AG09309 (cell line): ENCODE measurements at places on chromosomes 16 and 17.
A peak's percentile ranks its signal among the peaks of the same experiment; 100 is the strongest.

- DNase-seq: no peak
These were observed 24.3 kb downstream of the USP43 start for GRCh38 chr17:9669551-9670008.

DNA sequence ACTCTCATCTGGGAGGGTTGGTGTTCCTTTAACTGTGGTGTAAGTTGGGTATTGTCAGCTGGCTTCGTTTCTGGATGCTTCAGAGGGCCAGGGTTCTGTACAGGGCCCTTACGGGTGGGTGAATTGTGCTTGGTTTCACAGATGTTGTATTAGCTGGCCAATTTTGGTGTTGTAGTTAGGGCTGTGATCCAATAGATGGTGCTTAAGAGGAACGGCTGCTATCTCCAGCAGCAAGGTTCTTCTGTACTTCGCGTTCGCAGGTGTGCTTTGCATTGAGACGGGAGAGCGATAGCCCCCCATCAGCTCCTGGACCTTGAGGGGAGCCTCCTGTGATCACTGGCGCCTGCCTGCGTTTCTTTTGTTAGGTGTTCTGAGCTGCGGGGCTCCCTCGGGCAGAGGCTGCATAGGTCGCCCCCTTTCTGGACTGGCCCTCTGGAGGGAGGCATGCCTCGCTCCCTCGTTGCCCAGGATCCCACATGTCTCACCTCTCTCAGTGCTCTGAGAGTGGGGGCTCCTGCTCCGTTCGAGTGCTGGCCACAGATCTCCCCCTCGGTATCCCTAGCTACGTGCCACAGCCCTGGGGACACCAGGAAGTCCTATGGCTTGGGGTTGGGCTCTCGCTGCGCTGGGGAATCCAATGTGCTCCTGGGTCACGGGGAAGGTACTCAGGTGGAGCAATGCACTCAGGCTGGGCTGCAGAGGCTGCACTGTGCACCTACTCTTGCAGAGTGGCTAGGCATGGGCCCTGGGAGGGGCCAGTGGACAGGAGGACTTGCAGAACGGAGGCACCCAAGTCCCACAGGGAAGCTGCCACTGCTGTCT lies 837 bp upstream of the PRDM7 start:
- no peak for DNase-seq

- DNase-seq: no peak
These were observed 394 bp upstream of the CPD start for GRCh38 chr17:30378241-30378824.

DNA sequence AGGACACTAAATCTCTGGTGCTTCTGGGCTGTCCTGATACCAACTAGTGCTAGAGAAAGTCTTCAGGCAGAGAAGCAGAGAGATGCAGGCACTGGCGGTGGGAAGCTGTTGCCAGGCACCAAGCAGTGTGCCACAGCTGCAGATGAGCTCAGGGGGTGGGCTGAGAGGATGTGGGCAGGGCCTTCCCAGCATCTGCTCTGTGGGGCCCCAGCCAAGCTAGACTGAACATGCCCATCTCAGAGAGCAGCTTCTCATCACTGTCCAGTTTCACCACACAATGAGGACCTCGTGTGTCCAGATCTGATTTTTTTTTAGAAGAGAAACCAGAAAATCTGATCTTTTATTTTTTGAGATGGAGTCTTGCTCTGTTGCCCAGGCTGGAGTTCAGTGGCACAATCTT lies 17.1 kb downstream of the PSKH1 start:
- peak; percentile 31 for DNase-seq

GRCh38 chr17:81419319-81419885 lies 24.1 kb downstream of the BAHCC1 start:
- DNase-seq: peak; percentile 86

DNA sequence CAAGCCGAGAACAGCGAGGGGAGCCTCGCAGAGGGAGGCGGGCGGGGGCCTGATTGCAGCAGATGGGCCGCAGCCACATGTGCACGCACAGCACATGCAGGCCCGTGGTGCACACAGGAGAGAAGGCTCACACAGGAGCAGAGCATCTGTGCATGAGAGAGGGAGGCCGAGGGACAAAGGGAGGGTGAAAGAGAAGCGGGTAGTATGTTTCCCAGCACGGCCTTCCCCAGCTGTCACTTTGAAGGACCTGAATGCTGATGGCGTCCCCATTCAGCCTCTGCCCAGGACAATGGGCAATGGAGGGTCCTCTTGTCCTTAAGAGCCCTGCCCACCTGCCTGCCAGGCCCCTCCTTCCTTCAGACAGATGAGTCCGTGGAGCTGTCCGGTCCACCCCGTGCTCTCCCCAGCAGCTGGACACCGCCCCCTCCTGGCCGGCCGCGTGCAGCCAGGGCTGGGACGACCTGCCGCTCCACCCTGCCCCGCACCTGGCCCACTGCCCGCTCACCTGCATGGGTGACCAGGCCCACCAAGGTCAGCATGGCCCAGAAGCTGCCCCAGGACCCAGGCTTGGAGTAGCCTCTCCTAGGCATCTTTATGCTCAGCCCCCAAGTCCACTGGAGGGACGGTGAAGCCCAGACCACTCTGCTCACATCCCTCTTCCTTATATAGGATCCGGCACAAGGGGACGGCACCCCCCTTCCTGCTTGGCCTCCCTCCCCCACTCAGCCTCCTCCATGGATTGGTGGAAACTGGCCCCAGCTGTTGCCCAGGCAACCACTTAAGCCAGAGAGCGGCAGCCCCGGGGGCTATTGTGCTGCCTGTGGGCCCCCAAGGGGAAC lies at the start of gene BTBD17:
TSS of gene BTBD17 (minus strand) at position 639 of the 839 bp plus-strand sequence. CDS start at position 590, 49 bp downstream.
- DNase-seq: no peak

DNA sequence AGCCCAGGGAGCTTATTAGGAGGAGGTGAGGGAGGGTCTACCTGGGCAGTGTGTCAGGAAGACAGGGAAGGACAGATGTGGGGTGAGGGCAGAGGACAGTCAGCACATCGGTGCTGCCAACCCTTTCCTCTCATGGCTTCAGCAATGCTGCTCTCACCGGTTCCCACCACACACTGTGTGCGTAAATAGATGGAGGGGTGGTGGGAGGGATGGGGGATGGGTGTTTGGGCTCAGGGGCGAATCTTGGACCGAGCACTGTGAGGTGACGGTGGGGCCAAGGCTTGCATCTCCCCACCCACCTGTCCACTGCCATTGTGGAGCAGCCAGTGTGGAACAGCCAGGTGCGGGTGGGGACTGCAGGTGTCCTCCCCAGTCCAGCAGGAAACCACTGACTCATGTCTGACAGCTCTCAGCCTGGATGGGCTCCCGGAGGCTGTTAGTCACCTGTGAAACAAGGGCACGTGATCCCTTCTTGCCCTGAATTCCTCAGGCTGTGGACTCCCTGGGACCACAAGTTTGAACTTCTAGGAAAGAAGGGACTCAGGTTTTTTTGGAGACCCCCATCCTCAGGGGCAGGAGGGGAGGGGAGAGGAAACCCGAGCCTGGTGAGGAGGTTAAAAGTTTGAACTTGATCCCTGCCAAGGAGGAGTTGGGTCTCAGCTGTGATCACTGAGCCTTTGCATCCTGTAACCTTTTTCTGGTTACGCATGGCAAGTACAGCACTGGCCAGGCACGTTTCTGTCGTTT lies 42.7 kb upstream of the SMPD3 start:
- DNase-seq: peak; percentile 16

DNA sequence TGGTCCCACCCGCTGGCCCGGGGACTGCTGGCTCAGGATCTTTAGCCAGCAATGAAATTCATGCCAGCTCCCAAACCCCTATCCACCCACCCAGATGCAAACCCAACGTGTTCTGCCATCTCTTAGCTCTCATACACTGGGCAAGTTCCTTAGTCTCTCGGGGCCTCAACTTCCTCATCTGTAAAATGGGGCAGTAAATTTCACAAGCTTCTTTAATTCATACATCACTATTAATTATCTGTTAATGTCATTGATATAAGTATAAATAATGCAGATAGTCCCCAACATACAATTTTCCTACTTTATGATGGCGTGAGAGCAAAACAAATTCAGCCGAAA lies 398.7 kb downstream of the SOX9 start:
- DNase-seq: no peak

DNA sequence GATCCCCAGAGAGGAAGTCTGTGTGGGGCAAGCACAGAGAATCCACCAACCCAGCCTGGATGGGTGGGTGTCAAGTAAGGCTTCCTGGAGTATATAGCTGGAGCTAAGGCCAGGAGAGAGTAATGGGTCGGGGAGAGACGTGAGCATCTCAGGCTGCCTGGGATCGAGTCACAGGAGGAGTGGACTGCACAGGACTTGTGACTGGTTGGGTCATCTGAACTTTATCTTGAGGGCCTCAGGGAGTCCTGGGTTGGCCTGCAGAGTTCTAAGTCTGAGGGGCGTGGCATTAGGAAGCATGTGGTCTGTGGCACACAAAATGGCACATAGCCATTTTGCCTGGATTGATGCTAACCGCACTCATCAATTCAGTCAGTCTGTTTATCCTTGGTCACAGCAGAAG lies 1.5 kb downstream of the PLA2G15 start:
- no peak for DNase-seq

GRCh38 chr16:721765-722540 lies 1.0 kb downstream of the ANTKMT start:
- no peak for DNase-seq

- DNase-seq: no peak
These were observed 116.6 kb downstream of the MRTFB start for GRCh38 chr16:14187517-14188338.

- DNase-seq: no peak
These were observed 49.0 kb upstream of the ZNF750 start for GRCh38 chr17:82888583-82889495.

GRCh38 chr16:84361546-84361945 lies 6.8 kb upstream of the ATP2C2 start:
- no peak for DNase-seq

DNA sequence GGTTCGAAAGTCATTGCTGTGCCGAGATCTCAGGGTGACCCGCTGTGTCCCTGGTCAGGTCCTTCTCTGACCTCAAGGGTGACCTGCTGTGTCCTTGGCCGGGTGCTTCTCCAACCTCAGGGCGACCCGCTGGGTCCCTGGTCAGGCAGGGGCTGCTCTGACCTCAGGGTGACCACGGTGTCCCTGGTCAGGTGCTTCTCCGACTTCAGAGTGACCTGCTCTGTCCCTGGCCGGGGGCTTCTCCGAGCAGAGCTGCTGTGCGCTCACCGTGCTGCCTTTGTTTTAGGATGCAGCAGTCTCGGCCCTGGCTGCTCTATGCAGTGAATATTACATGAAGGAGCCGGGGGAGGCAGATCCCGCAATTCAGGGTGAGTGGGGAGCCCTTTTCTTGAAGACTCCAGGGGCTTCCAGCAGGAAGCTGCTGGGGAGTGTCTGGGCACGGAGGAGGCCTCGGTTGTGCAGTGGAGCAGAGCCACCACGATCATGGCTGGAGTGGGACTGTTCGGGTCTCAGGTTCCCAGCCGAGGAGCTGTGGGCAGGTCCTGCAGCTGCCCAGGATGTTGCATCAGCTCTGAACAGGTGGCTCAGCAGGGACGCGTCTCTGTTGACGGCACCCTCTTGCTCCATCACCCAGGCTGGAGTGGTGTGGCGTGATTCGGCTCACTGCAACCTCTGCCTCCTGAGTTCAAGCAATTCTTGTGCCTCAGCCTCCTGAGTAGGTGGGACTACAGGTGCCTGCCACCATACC lies 83.7 kb upstream of the ZNF750 start:
- no peak for DNase-seq
